Stimulated activated CD4-positive, alpha-beta T cell treated with anti-CD3 and anti-CD28 coated beads, TNF-alpha, amount 100 ng/mL, for 1 hour (primary cell): ENCODE measurements at places on chromosomes 1 and 21.

GRCh38 chr1:17635811-17636210 lies 96.3 kb downstream of the ARHGEF10L start:
- DNase-seq = no peak

- DNase-seq = no peak
Measured at GRCh38 chr1:116436611-116436970, 63.5 kb downstream of the ATP1A1 start.

- no peak for DNase-seq
Measured at GRCh38 chr1:161199506-161200139, 769 bp upstream of the ADAMTS4 start.

- DNase-seq = no peak
Measured at GRCh38 chr1:177857285-177857684, 112.6 kb downstream of the SEC16B start.

GRCh38 chr1:84939151-84939550 lies 46.1 kb upstream of the LPAR3 start:
- DNase-seq = no peak
